ENCODE measurements at places on chromosomes 2 and 18.

DNA sequence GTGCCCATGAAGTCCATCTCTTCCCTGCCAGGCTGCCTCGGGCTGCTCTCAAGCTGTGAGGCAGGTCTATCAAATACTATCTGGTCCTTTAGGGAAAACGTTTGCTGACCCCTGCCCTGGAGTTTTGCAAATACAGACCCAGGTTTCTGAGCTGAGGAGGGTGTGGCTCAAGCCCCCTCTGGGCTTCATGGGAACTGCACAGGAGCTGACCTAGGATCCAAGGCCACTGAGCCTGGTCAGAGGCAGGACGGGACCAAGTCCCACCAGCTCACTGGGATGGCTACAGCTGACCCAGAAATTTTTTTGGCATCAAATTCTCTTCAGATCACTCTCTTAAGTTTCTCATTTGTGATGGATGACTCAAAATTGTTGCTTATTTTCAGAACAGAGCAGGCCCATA is 14.1 kb downstream of the ZNF516 start:
- no peak for DNase-seq

DNA sequence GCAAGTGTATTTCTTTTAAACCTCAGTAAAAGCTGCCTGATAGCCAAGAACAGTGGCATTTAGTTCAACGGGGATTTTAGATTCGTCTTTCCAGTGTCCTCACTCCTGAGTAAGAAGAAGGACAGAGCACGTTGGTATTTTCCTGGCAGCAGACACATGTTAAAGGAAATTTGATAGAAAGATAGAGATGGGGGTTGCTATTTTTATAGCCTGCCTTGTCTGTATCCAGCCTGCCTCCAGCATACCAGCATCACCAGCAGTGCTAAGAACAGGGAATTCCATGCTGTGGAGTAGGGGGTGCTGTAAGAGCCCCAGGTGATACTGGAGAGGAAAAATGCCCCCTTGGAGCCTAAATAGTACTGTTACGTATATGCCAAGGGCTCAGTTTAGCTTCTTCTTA is 1.1 kb upstream of the SMYD1 start:
- no peak for DNase-seq

DNA sequence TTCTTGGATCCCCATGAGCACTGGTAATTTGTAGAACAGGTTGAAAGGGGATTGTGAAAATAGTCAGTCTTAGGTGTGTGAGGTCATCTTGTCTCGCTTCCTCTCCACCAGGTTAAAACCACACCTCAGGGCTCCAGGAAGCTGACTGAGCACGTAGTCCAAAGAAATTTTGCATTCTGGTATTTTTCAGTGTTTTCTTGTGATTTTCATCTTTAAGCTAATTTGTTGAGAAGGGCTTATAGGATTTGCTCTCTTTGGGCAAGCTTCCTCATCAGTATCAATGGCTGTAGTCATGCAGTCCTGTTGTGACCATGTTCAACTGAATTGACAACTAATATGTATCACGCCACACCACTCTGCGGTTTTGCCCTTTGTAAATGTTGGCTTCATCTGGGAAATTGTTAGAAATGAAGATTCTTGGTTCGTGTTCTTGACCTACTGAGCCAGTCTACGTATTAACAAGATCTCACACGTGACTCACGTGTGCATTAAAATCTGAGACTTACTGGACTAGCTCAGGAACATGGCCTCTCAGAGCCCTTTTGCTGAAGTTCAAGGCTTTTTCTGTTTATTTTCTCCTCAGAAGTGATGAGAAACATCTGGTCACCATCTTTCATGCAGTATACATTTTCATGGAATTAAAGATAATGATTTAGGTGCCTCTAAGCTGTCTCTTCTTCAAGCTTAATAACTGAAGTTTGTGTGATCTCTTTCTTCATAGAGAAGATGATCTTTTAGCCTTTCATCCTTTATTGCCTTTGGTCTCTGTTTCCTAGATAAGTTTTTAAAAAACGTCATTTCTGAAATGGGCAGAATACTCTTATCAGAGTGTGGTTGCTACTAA is 32.8 kb downstream of the FMNL2 start:
- DNase-seq: no peak

DNA sequence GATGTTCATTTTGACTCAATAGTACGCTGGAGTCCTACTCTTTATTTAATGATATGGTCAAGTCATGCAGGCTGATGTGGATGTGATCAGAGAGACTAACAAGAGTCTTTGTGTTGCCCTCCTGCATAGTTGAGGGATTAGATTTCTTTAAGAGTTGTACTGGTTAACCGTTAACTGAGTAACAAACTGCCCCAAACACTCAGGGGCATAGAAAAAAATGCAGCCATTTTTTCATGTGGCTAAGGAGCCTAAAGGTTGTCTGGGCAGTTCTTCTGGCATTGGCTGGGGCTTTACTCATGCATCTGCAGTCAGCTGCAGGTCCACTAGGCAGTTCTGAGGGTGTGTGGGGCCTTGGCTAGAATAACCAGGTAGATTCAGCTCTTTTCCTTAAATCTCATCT is 32.5 kb downstream of the DOCK10 start:
- DNase-seq: no peak

DNA sequence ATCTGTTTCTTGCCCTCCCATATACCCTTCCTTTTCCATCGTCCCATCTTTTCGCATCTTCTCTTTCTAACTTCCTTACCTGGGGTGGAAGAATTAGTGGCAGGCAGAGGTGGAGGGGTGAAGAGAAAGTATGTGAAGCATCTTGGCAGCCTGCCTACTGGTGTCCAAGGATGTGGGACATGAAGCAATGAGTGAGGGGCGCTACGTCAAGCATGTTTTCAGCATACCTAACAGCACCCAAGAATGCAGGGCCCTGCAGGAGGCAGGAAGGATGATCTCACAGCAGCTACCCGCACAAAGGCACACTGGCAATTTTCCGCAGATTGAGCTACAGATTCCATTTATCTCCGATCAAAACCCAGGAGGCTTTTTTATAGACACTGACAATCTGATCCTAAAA is 42.2 kb downstream of the METTL4 start:
- no peak for DNase-seq

DNA sequence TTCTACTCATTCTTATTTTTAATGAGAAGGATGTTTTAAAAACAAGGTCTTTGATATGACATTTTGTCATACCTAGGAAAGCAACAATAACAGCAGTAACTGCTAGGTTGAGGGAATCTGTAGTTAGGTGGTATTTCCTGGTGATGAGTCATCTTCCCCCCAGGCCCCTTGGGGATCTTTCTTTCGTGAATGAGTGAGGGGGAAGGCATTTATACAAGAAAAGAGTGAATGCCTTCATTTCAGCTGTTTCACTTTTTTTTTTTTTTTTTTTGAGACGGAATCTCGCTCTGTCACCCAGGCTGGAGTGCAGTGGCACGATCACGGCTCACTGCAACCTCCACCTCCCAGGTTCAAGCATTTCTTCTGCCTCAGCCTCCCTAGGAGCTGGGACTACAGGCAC is 108.6 kb downstream of the MAP4K4 start:
- peak; percentile 28 for DNase-seq

DNA sequence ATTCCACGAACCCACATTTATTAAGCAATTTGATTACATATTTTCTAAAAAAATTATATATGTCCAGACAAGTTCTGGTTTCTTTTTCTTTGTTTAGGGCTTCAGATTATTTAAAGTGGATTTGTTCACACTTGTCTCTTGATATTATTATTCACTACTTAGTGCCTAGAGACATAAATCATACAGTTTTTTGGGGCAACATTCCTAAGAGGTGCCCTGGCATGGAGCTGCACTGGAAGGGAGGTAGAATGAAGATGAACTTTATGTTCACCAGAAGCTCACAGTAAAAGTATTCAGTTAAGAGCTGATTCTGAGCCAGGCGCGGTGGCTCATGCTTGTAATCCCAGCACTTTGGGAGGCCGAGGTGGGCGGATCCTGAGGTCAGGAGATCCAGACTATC is 762.7 kb upstream of the TMEFF2 start:
- no peak for DNase-seq

DNA sequence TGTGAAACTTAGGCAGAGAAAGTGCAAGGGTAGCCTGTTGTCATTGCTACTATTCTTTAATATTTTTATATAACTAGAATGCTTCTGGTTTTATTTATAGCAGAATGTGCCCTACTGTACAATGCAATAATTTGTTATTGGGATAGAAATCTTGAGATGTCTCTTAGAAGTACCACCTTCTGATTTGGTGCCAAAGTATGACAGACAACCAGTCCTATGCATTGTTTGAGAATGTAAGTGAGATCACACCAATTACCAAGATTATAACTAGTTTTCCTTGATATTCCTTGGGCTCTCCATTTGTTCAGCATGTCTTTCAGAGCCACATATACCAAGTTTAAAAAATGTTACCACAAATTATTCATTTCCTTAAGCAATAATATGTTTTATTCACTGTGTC is 399.7 kb downstream of the CPS1 start:
- no peak for DNase-seq

DNA sequence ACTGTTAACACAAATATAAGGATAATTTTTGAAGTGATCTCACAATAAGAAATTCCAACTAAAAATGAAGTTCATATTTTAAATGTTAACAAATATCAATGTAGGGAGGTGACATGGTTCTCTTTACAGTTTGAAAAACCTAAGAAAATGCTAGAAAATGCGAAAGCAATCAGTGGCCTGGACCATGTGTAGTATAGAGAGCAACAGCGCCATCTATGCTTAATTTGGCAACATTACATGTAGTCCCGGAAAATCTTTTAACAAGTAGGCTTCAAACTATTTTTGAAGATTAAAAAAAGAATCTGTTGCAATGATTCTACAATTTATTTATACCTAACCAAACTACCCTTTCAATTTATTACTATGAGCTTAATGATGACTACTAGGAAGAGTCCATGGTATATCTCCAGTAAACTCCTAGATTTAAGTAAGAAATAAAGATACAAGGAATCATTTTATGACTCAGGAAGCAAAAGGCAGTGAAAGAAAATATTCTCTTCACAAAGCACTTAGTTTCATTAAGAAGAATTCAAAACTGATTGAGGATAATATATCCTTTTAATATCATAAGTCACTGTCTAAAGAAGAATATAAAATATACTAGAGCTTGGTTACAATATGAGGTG is 33.3 kb downstream of the NDUFA10 start:
- no peak for DNase-seq

DNA sequence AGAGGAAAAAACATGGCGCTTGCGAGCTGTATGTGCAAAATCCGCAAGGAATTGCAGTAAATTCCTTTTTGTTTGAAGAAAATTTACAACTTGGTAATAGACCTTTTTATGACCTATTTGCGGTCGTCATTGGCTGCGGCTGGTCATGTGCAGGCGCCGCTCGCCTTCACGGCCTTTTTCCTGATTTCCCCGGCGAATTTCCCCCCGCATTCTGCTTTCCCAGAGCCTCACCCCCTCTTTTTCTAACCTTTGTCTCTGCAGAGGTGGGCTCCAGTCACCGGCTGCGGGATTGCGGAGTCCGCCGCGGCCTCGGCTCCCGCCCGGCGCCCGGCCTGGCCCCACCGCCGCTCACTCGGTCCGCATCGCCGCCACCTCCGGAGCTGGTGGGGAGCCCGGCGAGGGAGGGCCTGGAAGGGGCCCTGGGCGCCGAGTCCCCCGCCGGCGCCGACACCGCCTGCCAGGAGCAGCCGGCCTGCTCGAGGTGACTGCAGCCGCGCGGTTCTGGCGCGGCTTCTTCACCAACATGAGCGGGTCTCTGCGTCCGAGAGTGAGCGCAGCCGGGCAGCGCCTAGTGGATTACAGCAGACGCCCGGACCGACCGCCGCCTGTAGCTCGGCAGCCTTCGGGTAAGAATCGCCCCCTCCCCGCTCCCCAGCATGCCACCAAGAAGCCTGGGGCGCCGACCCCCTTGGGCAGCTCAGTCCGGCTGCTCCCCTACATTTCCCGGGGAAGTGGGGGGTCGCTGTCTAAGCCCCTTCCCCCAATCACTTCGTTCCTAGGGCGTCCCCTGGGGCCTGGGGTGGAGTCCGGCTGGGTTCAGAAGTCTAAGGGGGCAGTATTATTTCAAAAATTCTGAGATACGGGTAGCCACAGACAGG is 7.1 kb downstream of the HOXD8 start:
- no peak for DNase-seq

DNA sequence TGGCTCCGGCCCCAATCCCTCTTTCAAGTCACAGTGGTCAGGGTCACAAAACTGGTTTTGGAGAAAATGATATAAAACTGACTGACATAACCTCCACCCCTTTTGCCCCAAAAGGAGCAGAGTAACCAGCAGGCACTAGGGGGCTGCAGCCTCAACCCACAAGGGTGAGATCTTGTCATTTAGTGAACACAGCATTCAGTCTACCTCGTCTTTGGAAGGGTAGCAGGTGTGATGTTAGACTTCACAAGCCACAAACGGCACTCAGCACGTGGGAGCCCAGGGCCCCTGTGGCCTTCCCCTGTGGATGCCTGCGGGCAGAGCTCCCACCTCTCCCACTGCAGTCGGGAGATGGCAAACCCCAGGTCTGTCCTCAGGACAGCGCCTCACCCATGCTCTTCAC is 372.1 kb upstream of the MYT1L start:
- no peak for DNase-seq

DNA sequence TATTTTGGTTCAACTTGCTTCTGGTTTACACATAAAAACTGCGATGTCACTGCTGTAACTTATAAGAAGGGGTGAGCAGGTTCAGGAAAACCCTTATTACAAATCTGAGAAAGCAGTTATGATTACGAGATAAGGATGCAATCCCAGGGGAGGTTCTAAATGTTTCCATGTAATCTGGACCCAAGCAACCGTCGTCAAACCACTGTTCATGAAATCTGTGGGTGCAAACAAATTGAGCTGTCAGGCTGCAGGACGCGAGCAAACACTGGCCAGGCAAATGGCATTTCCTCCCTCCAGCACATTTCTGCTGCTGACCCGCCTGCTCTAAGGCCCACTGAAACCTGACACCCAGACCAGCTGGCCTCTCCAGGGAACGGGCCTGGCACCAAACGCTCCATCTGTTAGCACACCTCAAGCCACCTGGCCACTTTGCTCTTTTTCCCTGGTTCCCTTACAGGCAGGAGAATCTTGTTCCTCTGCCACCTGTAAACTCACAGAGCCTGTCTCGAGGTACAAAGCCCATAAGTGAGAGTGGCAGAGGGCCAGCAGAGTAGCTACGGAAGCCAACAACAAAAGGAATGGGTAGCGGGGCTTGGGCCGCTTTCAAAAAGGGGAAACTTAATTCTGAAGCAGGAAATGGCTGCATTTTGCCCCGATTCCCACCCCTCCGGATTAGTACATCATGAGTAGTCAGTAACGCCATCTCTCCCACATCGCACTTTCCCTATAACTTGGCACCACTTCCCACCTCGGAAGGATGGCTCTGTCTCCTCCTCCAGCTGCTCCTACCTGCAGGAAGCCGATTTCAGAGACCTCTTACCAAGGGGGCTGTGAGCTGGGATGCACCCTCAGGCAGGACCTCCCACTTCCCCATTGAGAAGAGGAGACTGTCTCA is 26.5 kb downstream of the CRACDL start:
- no peak for DNase-seq

- DNase-seq: peak; percentile 50
Observed at GRCh38 chr2:120675460-120676130, 60.1 kb upstream of the GLI2 start.

- DNase-seq: no peak
Observed at GRCh38 chr2:162245061-162245460, 1.8 kb upstream of the FAP start.
